ENCODE measurements at places on chromosomes 2 and 18.

- peak; percentile 17 for DNase-seq
Measured at GRCh38 chr2:209236377-209236776, 187.5 kb upstream of the MAP2 start.

DNA sequence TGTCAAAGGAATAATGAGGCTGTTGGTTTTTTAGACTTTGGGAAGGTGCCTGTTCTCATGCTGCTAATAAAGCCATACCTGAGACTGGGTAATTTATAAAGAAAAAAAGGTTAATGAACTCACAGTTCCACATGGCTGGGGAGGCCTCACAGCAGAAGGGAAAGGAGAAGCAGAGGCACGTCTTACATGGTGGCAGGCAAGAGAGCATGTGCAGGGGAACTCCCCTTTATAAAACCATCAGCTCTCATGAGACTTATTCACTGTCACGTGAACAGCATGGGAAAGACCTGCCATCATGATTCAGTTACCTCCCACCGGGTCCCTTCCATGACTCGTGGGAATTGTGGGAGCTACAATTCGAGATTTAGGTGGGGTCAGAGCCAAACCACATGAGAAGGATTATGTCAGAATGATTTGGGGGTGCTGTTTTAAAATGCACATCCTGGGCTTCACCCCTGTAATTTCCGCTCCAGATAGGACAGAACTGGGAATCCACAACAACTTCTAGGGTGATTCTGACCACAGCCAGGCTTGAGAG, 37.8 kb downstream of the TCF7L1 start:
- DNase-seq: no peak

DNA sequence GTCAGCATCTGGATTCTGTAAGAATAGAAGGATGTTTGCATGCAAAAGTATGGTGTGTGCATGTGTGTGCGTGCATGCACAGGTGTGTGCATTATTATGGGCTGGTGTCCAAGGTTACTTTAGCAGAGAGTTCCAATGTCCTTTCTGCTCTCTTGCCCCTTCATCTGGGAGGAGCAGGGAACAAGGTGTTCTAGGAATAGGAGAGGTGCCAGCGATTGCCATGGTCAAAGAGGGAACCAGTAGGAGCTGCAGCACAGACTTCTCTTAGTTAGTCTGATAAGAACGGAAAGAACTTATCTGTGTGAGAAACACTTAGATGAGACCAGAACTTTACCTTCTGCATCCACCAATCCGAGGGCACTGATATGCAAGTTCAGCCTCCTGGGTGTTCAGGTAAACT, 8.3 kb downstream of the GPR45 start:
- no peak for DNase-seq

GRCh38 chr2:231010201-231010730, 14.3 kb downstream of the SPATA3 start:
- DNase-seq: no peak

GRCh38 chr2:169721016-169721415, 12.6 kb upstream of the KLHL23 start:
- no peak for DNase-seq

- DNase-seq: no peak
Measured at GRCh38 chr18:7677001-7677400, 109.9 kb downstream of the PTPRM start.

- DNase-seq: no peak
Measured at GRCh38 chr2:241228860-241229516, 40.5 kb downstream of the ANO7 start.

GRCh38 chr2:66412874-66413273, 22.1 kb upstream of the MEIS1 start:
- no peak for DNase-seq
